ENCODE measurements at places on chromosomes 11 and 22.

DNA sequence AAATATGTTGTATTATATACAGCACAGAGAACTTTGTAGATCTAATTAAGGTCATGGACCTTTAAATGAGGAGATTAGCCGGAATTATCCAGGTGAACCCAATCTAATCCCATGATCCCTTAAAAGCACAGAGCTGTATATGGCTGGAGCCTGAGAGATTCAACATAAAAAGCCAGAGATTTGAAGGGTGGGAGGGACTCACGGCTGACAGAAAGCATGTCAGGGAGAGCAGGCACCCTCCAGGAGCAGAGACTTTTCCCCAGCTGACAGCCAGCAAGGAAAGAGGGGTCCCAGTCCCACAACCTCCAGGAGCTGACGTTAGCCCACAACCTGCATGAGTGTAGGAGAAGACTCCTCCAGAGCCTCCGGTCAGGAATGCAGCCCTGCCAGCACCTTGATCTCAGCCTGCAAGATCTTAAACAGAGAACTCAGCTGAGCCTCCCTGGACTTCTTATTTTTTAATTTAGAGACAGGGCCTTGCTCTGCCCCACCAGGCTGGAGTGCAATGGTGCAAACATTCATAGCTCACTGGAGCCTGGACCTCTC lies 20.0 kb upstream of the ADA2 start:
- DNase-seq = no peak

DNA sequence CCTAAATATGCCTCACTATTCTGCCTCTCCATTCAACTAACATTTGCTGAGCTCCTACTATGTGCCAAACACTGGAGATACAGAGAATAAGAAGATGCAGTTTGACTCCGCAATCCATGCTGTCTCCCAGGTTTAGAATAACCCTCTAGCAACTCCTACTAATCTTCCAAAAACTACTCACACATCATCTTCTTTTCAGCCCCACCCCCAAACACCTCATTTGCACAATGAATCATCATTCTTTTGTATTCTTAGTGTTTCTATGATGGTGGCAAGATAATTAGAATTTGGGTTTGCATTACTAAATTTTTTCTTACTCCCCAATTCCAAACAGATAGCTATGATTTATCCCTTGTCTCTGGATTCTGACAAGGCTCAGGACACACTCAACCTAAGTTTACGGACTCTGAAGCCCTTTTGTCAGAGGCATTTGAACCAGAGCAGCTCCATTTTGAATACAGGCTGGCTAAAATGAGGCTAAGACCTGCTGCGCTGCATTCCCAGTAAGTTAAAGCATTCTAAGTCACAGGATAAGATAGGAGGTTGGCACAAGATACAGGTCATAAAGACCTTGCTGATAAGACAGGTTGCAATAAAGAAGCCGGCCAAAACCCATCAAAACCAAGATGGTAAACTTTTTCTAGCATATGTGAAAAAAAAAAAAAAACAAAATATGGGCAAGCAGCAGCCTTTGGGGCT lies 1038.9 kb downstream of the DLG2 start:
- no peak for DNase-seq

- DNase-seq = no peak
Observed at GRCh38 chr22:46792061-46792796, 29.8 kb downstream of the TBC1D22A start.

GRCh38 chr11:106286881-106287504 lies 209.5 kb downstream of the AASDHPPT start:
- no peak for DNase-seq

- DNase-seq = no peak
Observed at GRCh38 chr11:127919206-127920000, 668.0 kb downstream of the ETS1 start.

DNA sequence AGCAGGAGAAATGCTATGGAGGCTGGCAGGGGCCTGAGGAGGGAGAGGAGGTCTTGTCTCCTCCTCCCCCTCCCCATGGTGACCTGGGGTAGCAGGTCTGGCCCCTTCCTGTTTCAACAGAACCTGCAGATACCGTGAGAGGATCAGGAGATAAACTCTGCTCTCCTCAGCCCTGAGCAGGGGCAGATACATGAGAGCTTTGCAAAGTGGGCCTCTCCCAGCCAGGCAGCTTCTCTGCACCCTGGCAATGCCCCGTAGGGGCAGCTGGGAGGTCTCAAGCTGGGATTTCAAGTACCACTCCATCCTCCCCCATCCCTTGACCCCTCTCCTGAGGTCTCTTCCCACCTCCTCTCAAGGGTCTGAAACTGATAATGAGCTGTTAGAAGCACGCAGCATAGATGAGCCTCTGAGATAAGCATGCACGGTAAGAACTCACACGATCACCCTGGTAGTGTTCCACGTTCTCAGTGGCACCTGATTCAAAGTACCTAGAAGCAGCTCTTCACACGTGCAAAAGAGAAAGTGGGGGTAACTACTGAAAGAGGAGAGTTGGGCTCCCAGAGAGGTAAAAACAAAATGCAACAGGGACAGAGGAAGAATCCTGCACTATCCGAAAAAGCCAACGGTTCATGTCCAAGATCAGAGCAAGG lies 4.9 kb upstream of the CCDC86 start:
- no peak for DNase-seq

DNA sequence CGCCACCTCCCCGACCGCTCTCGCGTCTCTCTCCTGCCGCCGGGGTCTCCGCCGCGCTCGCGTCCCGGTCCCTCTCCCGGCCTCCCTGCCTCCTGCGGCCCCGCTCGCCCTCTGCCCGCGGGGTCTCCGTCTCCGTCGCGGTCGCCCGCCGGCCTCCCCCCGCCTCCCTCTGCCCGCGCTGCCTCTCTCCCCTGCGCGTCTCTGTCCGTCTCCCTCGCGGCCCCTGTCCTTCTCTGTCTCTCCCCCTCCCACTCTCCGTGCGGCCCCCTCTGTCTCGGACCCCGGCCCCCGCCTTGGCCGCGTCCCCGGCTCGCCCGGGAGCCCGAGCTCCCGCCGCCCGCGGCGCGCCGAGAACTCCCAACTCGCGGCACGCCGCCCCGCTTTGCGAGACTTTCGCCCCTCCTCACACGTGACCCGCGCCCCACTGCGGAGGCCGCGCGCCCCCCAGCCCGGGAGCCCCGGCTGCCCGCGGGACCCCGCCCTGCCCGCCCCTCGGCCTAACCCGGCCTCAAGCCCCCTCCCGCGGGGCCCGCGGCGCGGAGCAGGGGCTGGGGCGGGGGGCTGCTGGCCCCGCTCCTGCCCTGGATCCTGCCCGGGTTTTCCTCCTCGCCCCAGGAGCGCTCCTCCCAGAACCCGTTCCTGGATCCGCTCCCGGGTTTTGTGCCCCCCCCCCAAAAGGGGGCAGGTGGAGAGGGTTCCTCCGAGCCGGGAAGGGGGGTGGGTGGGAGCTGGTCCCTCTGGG lies 702 bp upstream of the KCNJ4 start:
- no peak for DNase-seq

GRCh38 chr11:34143048-34143447 lies 37.6 kb downstream of the NAT10 start:
- no peak for DNase-seq

DNA sequence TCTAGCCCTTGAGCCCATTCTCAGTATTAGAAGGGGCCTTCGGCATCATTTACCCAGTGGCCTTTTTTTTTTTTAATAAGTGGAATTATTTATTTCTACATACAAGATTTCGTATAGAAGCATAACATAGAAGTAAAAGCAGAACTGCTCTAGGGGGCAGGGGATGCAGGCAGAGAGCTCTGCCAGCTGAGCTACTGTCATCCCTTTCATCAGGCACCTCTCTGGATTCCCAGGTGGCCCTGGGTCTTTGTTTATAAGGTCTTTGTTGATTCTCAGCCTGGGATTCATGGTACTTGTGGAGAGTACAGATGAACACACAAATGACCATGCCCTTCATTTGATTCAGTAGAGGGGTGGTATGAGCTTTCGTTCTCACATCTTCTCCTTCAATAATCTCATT lies 66.4 kb downstream of the GAB2 start:
- DNase-seq = no peak

DNA sequence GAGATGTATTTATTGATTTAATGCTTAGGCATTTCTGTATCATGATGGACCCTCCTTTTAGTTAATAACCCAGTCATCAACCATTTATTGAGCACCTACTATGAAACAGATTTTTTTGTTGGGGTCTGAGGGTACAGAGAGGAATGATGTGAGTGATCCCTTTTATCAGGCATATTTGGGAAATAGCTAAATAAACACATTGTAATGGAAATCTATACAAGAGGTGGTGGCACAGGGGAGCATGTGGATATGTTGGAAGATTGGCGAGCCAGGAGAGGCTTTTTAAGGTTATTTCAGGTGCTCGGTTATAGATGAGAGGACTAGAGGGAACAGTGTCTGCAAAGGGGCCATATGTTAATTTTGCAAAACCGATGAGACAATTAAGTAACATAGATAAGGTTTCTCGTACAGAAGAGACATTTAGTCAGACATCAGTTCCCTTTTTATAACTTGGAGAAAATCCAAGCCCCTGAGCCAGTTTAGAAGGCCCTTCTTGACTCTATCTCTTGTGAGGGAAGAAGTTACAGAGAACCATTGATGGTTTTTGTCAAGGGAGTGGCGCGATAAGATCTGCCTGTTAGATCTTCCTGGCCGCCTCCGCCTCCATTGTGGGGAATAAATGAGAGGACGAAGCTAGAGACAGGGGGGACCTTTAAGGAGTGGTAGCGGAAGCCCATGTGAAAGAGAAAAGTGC lies 2.0 kb downstream of the ATXN10 start:
- DNase-seq = no peak
